Stimulated activated CD4-positive, alpha-beta T cell treated with anti-CD3 and anti-CD28 coated beads, Interleukin-2, amount 100 ng/mL, for 24 hours (primary cell): ENCODE measurements at places on chromosomes 11 and 22.
A peak's percentile ranks its signal among the peaks of the same experiment; 100 is the strongest.

- DNase-seq = no peak
These were observed 4.7 kb downstream of the RTCB start for GRCh38 chr22:32407312-32407711.

DNA sequence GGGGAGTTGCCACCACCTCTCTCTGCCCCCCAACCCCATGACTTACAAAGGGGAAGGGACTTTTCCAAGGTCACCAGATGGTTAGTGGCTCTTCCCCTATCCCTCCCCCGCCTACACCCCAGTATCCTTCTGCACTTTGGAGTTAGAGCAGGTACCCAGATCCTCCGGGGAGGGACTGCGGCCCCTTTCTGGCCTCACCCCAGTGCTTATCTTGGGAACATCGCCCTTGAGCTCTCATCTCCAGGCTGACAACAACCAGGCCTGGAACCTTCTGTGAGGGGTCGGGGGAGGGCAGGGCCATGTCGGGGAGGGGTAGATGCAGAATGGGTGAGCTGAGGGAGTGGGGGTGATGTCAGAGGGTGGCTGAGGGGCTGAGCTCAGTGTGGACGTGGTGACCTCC, 7.5 kb upstream of the NAALADL1 start:
- DNase-seq = no peak

GRCh38 chr22:27670701-27671412, 130.7 kb downstream of the MN1 start:
- DNase-seq = no peak

DNA sequence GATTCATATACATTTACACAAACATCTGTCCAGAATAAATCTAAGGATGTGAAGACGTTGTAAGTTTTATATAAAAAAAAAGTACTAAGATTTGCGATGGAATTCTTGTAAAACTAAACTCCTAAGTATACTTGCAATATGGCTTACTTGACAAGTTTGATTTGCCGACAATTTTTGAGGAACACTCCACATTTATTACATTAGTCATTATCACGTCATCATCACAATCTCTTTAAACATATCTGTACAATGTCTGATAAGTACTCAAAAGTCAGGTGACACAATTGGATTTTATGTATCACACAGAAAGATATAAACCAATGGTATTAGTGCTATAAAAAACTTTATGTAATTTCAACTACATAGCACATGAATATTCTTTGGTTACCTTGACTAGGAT, 30.4 kb downstream of the IMMP1L start:
- no peak for DNase-seq

GRCh38 chr11:77438487-77438886, 35.4 kb downstream of the PAK1 start:
- DNase-seq = no peak

GRCh38 chr11:72343006-72343756, 91.2 kb downstream of the CLPB start:
- no peak for DNase-seq

DNA sequence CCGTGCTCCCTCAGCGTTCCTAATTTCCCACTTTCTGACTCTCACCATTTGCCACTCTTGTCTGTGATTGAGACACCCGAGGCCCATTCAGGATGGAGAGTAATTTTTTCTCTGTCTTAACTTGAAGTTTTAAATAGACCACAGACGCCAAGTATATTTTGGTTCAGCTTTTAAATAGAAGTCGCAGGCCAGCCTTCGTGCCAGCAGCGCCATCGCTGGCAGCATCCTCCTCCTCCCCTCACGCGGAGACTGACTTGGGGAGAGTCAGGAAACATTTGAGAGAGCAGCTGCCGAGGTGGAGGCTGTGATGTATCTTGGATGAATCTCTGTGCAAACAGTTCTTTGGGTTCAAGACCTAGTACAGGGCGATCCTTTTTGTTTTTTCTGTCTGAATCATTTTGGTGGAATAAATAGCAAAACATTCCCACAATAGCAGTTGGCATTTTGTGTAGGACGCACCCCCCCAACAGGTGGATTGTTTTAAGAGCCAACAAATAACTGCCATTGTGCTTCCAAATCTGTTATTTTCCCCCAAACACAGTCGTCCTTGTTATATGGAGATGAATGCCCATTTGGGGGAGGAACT, 889 bp upstream of the DMC1 start:
- DNase-seq = peak; percentile 41

DNA sequence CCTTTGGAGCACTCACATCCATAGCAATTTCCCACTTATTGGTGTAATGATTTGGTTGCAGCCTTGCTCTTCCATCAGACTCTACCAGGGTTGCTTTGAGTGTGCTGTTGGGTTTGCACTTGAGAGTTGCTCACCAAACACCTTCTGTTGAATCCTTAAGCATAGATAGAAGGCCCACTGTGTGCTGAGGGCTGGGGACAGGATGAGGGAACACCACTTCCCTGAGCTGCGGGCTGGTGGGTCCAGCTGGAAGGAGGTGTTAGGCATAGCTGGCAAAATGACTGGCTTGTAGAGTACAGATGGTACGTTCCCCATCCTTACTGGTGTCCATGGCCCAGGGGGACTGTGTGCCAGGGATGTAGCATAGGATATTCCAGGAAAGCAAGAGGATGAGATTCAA, 3.9 kb downstream of the PRDM11 start:
- no peak for DNase-seq

- DNase-seq = no peak
These were observed 78.3 kb downstream of the LARGE1 start for GRCh38 chr22:33842006-33842354.

- no peak for DNase-seq
These were observed 54.5 kb upstream of the WEE1 start for GRCh38 chr11:9518835-9519410.

- no peak for DNase-seq
These were observed 87.6 kb upstream of the FSHB start for GRCh38 chr11:30143098-30143705.

GRCh38 chr22:33321466-33321865, 263.3 kb upstream of the SYN3 start:
- no peak for DNase-seq

GRCh38 chr22:35840302-35840739, 122.6 kb downstream of the APOL5 start:
- no peak for DNase-seq

GRCh38 chr11:2158966-2159365, 2.0 kb downstream of the INS start:
- DNase-seq = no peak

GRCh38 chr11:69413015-69413801, 68.3 kb upstream of the LINC01488 start:
- no peak for DNase-seq

GRCh38 chr11:77188633-77189491, 60.8 kb downstream of the MYO7A start:
- DNase-seq = no peak

GRCh38 chr11:101049123-101049522, 80.5 kb downstream of the PGR start:
- no peak for DNase-seq

DNA sequence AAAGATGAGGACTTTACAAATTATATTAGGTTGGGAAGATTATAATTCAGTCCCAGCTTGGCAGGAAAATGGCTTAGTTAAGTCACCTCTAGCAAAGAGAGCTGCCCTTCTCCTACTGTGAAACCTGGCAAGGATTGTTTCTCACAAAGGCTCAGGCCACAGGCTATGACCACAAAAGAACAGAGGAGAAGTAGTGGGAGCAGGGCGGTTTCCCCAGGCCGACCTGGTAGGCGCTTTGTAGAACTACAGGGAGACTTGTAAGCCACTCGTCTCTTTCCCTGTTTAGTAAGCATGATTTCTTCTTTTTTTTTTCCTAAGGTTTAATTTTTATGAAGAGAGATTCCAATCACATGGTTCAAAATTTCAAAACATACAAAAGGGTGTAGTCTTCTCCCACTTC, 4.6 kb downstream of the SNAP29 start:
- DNase-seq = no peak

DNA sequence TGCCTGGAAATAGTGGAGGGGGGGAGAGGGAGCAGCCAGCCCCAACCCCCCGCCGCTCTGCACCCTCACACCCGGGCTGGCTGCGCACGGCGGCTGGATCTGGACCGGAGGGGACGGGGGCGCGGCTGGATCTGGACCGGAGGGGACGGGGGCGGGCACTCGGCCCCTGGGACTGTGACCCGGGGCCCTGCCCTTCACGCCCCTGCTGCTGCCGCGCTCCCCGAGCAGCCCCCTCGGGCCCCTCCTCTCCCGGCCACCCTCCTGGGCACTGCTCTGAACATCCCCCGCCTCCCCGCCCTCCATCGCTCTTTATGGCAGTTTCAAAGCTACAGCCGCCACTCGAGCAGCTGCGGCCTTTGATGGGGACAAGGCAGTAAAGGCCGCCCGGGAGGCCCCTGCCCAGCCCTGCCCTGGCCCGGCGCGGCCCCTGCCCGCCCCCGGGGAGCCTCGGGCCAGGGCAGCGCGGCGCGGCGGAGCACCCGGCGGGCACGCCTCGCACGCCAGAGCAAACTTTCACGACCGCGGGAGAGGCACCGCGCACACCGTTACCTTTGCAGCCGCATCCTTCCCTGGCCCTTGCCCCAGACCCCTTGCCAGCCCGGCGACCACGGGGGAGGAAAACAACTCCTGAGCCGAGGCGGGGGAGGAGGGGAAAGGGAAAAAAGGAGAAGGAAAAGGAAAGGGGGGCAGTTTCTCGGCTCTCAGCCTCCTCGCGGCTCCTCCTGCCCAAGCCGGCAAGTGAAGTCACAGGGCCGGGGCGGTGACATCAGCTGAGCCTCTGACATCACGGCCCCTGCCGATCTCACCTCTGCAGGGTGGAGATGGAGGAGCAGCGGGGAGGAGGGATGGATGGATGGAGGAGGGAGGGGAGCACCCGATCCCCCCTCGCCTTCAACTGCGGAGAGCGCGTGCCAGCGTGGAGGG, 13.1 kb upstream of the TCF20 start:
- DNase-seq = peak; percentile 43

DNA sequence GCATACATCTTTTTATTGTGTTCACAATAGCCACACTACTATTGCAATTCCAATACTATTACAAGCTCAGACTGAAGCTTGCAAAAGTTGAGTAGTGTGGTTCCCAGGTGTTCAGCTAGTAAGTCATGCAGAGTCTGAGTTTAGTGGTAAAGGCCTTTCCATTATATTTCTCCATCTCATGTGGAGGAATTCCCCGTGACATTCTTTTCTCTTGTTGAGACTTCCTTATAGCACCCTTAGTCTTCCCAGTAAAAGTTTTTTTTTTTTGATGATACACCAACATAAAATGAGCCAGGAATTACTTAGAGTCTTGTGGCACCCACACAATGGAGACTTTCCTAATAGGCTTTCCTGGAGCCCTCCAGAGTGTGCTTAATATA, 110.8 kb downstream of the UVRAG start:
- no peak for DNase-seq

GRCh38 chr11:110087812-110088534, 5.2 kb upstream of the ZC3H12C start:
- DNase-seq = no peak

- DNase-seq = peak; percentile 17
These were observed 55.1 kb downstream of the MTMR3 start for GRCh38 chr22:29937940-29938693.

DNA sequence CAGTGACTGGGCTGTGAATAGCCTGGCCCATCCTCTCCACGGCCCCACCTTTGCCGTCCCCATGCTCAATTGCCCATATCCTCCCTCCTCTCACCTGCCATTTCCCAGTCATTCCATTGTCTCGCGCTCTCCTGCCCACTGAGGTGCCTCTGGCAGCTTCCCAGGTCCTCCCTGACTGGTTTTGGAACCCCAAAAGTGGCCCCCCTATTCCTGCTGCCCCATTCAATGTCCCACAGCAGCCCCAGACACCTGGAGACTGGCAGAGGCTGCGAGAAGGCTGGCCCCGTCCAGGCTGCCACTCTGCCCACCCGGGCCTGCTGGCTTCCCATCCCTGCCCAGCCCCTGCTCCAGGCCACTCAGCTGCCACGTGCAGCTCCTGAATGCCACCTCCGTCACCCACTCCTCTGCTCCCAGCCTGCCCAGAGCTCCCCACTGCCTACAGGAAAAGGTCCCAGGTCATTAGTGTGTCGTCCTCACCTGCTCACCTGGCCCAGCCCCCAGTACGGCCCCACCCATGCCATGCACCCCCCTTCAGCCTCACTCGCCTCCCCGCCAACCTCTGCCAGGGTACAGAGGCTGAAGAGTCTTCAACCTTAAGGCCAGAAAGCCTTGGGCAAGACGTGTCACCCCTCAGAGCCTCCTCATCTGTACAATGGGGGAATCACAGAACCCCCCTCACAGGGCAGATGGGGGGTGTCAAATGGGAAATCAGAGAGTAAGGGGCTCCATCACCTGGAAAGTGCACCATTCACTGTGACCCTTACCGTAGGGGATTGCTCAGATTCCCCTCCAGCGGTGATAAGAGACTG, 37.5 kb downstream of the KCNJ4 start:
- no peak for DNase-seq

GRCh38 chr22:38236786-38237185, 35.0 kb downstream of the MAFF start:
- DNase-seq = no peak

DNA sequence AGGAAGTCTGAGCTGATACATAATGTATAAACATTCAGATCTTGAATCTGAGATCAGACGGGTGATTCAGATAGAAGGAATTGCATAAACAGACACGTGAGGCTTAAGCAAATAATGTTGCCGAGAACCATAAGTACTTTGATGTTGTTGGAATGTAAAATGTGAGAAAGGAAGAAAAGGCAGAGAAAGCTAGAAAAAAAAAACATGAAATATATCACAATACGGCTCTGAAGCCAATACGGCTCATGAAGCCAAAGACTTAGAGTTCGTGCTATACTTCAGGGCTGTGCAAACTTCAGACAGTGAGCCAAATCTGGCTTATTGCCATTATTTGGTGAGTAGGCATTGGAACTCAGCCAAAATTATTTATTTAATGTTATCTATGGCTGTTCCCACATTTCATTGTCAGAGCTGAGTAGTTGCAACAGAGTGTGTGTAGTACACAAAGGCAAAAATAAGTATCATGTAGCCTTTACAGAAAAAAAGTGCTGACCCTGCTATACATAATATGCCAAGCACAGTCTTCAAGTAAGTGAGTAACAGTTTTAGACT, 673.3 kb downstream of the CNTN5 start:
- no peak for DNase-seq

GRCh38 chr11:17991783-17992433, 20.9 kb downstream of the SERGEF start:
- DNase-seq = peak; percentile 54
